Stimulated activated naive CD4-positive, alpha-beta T cell treated with Interleukin-2 at 50 U/mL for 16 hours (primary cell): ENCODE measurements at places on chromosomes 7 and 10.

DNA sequence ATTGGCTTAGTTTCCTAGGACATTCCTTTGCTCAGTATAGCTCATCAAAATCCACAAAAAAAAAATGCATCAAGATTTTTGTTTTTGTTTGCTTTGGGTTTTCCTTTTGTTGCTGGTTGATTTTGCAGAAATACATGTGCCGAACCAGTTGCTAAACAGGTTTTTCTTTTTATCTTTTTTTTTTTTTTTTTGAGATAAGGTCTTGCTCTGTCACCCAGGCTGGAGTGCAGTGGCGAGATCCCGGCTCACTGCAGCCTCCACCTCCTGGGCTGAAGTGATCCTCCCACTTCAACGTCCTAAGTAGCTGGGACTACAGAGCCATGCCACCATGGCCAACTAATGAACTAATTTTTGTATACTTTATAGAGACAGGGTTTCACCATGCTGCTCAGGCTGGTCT, 8.3 kb downstream of the CSTF2T start:
- DNase-seq = no peak

GRCh38 chr10:110378006-110378405, 73.3 kb upstream of the SMNDC1 start:
- no peak for DNase-seq

- DNase-seq = no peak
Measured at GRCh38 chr10:66505003-66505657, 420.7 kb upstream of the LRRTM3 start.

DNA sequence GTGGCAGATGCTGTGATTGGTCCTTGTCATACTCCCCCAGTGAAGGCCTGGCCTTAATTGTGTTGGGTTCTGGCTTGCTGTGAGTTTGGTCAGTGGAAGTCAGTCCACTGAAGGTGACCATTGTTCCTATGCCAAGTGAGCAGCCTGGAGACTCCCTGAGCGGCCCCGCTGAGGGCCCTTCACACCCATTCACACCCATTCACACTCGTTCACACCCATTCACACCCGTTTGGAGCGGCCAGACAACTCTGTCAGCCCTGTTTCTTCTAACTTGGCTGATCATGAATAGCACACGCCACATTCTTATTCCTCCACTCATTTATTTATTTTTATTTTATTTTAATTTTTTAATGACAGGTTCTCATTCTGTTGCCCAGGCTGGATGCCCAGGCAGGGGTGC, 61.5 kb downstream of the C10orf120 start:
- no peak for DNase-seq

DNA sequence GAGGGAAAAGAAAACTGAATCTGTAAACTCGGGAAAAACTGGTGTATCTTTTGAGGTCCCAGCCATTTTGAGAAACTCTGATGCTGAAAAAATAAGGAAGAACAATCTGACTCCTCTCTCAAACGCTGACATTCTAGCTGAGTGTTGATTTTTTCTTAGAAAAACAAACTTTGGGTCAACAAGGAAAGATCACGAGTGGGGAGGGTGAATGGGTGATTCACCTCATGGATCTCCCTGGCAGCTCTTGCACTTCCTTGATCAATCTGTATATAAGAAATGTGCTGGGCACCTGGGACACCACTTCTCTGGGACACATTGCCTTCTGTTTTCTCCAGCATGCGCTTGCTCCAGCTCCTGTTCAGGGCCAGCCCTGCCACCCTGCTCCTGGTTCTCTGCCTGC, at the start of gene PIP:
Gene PIP, plus strand, starts transcription at position 297 of the 400 bp plus-strand sequence. Its CDS starts 40 bp downstream, at position 337.
- DNase-seq = no peak

DNA sequence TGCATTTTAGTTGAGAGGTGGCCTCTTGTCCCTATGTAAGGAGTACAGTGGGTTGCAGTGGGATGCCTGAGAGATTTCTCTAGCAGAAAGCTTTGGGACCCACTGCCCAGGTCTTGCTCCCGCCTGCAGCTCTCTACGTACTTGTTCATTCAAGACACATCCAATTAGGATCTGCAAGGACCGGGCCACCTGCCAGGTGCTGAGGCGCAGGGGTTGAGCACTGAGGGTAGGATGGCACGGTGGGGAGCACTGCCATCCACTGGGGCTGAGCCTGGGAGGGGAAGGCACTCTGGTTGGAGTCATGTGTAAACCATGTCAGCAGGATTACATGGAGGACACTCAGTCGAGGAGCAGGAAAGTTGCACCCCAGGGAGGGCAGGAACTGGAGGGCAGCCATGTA, 191.1 kb upstream of the GRB10 start:
- DNase-seq = no peak

- no peak for DNase-seq
Measured at GRCh38 chr10:18211862-18212261, 71.6 kb downstream of the CACNB2 start.

- DNase-seq = no peak
Measured at GRCh38 chr7:6398943-6399342, 48.8 kb downstream of the DAGLB start.

GRCh38 chr7:7795203-7795602, 76.8 kb upstream of the RPA3 start:
- no peak for DNase-seq

GRCh38 chr10:68564712-68565111, 4.6 kb downstream of the TET1 start:
- no peak for DNase-seq

GRCh38 chr7:80770675-80771081, 132.2 kb downstream of the CD36 start:
- no peak for DNase-seq

- no peak for DNase-seq
Measured at GRCh38 chr7:134932707-134933370, 53.5 kb upstream of the AGBL3 start.

- no peak for DNase-seq
Measured at GRCh38 chr10:60662917-60663614, 115.2 kb upstream of the CDK1 start.
